Stimulated activated CD4-positive, alpha-beta T cell treated with anti-CD3 and anti-CD28 coated beads, Interleukin-12 subunit alpha, Interleukin-12 subunit beta, amount 100 ng/mL, for 4 hours (primary cell): ENCODE measurements at places on chromosomes 5 and 9.
A peak's percentile ranks its signal among the peaks of the same experiment; 100 is the strongest.

- DNase-seq = no peak
Observed at GRCh38 chr5:15013654-15014463, 142.3 kb upstream of the ANKH start.

DNA sequence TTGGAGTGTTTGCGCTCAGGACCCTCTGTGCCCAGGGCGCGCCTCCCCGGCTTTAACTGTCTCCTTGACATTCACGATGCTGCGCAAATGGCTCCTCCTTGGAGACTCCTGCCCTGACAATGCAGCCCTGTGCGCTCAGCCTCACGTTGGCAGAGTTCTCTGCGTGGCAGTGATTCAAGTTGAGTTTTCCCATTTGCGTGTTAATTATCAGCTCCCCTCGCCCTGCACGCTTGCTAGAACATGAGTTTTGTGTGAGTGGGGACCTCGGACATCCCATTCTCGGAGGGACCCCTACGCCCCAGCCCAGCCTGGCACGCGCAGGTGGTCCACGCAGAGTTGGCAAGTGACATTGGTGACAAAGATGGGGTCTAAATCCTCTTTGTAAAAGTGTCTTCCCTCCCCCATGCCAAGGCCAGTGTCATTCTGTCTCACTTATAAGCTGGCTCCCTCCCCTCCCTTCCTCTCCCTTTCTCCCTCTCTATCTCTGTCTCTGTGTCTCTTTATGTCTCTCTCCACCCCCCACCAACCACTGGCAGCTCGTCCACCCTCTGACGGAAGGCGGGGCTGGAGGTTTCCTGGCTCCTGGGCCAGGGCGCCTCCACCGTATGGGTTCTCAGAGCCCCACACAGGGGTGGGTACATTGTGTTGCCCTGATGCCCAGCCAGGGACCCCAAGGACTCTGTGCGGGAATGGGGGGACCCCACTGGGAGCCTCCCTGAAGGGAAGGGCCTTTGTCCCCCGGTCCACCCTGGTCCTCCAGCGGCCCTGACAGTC lies 169.3 kb downstream of the OLFM1 start:
- DNase-seq = no peak

GRCh38 chr9:107286057-107286456 lies 3.0 kb downstream of the RAD23B start:
- DNase-seq = no peak

GRCh38 chr9:84123648-84124406 lies 143.2 kb downstream of the RMI1 start:
- DNase-seq = no peak

DNA sequence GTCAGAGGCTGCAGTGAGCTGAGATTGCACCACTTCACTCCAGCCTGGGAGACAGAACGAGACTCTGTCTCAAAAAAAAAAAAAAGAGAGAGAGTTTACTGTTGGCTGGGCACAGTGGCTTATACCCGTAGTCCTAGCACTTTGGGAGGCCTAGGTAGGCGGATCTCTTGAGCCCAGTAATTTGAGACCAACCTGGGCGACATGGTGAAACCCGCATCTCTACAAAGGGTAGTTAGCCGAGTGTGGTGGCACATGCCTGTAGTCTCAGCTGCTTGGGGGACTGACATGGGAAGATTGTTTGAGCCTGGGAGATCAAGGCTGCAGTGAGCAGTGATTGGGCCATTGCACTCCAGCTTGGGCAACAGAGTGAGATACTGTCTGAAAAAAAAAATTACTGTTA lies 12.6 kb downstream of the HABP4 start:
- no peak for DNase-seq

DNA sequence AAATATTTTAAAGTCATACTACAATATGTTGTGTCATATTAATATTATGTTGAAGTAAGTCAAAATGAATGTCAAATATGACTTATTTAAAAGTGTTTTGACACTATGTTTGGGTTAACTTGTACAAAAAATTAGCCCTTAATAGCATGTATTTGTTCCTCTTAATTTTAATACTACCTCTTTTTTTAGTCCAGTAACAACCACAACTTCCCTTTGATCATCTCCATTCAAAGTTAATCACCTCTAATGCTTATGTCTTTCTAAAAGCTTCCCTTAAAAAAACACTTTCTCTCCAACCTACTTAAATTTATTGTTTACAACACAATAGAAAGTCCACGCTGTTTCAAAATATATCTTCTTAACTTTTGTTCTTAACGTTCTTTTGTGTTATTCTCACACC lies 9.6 kb downstream of the SLCO4C1 start:
- DNase-seq = no peak

DNA sequence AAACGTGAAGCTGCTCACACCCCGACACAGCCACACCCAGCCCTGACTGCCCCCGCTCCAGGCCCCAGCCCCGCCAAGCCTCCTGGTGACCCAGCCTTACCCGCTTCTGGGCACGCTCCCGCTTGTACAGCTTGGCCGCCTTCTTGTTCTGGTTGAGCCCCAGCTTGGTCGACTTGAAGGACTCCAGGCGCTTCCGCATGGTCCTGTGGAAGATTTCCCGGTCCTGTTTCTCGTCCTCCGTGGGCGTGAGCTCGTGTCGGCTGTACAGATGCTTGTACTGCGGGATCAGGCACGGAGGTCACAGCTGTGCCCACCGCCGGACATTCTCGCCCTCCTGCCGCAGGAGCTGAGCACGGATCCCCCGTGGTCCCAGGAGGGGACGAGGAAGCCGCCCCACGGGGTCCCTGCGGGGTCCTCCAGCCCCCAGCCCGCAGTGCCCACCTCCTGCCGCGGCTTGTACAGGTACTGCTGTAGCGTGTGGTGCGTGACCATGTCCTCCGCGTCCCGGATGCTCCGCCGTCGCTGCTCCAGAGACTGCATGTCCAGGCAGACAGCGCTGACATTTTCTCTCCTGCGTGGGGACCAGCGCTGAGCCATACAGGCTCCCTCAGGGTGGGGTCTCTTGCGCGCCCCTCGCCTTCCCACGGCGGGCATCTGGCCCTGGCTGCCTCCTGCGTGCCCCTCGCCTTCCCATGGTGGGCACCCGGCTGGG lies 33.3 kb downstream of the EXOC3 start:
- DNase-seq = no peak

DNA sequence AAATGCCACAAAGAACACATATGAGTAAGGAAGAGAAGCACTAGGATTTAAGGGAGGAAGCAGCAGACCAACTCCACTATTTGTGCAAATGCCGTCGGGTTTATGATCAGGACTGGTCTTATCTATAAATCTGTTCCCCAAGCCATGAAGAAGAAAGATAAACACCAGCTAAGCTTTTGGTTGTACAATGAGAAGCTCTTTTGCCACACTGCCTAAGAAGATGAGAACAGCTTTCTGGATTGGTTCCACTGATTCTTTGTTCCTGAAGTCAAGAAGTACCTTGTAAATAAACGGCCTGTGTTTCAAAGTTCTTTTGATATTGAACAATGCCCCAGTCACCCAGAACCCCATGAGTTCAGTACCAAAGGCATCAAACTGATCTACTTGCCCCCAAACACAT lies 93.9 kb downstream of the RFX3 start:
- DNase-seq = no peak

DNA sequence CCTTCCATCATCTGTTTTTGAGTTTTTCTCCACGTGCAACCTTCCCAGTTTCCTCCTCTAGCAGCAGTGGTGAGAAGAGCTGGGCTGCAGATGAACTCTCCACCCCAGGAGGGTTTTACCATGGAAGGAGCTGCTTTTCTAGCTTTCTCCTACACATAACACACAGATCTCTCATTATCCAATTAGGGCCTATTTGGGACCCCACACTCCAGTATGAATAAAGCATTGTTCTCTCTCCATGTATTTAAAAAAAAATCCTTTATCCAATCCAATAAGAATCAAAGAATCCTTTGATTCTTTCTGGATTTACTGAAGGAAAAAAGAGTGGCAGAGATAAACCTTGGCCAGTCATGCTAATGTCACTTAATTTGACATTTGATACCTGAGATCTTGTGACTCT lies 31.6 kb upstream of the NAA35 start:
- no peak for DNase-seq

GRCh38 chr5:25850581-25850980 lies 1187.8 kb downstream of the CDH9 start:
- no peak for DNase-seq

GRCh38 chr9:137150617-137151457 lies 11.9 kb downstream of the GRIN1 start:
- peak; percentile 49 for DNase-seq

- DNase-seq = no peak
Observed at GRCh38 chr9:97911528-97911927, 10.8 kb downstream of the TRMO start.

GRCh38 chr9:18994263-18994916 lies 38.6 kb downstream of the SAXO1 start:
- DNase-seq = no peak

DNA sequence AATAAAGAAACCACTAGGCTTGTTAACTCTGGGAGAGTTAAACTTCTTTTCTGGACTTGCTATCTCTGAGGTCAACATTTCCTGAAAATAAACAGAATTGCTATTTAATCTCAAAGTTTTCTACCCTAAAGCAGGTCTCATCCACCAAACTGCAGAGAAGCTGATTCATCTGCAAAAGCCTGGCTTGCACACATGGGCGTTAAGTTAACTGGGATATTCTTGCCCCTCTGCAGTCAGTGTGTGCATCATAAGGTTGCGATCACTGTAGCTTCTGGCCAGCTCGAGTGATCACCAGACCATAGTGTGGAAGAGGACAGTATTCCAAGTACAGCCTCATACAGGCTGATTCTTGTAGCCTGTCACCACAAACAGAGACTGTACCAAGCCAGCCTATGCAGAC lies 99.2 kb downstream of the SPOCK1 start:
- DNase-seq = no peak

- no peak for DNase-seq
Observed at GRCh38 chr5:82975396-82975795, 101.8 kb downstream of the TMEM167A start.

DNA sequence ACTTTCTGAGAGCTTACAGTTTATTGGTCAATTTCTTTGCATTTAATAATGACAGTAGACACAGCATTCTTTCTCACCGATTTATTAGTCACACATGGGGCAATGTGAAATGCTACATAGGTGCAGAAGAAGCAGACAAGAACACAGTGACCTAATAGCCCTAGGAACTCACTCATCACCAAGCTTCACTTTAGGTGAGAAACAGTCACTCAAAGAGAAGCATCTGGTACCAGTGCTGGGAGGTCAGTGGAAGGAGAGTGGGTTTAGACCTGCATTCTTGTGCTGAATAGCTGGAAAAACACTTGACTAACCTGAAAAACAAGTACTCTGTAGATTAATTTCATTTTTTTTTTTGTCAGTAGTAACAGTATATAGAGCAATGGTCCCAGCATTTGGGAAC lies 179.6 kb downstream of the GRIA1 start:
- DNase-seq = no peak

GRCh38 chr9:125881042-125881441 lies 133.9 kb downstream of the PBX3 start:
- DNase-seq = no peak

DNA sequence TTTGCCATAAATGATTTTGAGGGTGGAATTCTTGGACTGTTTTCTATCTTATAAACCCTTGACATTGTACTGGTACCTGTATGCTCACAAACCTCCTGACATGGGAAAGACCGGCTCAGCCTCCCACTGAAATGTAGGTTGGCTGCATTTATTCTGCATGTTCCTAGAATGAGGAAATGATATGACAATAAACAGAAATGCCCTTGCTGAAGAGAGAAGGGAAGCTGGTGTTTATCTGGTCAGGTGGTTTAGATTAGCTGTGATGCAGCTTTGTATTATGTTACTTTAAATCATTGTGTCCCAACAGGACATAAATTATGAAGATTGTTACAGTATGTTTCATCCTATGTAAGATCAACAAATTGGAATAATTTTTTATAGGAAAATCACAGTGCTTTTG lies 23.1 kb upstream of the CATSPER3 start:
- no peak for DNase-seq

DNA sequence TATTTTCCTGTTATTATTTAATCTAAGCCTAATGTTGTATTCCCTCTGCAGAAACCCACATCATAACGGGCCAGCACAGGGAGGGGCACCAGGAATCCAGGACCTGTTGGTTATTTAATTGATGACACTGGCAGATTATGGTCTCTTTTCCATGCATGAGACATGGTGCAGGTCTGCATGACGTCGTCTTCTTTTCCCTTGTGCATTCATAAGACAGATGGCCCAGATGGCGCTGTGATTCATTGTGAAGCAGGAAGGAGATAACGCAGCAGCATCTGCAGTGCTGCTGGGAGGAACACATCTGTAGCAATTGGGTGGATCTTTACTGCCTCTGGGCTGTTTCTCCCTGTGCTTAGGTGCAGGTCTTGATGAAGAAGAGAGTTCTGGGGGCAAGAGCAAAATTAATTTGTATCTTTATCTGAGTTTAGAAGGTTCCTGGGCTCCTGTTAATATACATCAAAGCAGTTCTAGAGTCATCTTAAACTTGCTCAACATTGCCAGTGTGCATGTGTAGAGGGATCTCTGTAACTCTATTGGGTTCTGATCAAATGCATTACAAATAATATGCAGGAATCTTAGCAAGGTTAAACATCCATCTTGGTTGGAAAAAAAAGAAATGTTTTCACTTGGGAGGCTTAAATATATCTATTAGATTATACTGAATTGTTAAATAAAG lies 176.1 kb downstream of the PCSK1 start:
- DNase-seq = no peak

- DNase-seq = no peak
Observed at GRCh38 chr5:140821375-140822280, at the start of gene PCDHA5. PCDHA5 (plus strand) TSS chr5:140821613.

GRCh38 chr9:25917731-25918362 lies 239.6 kb upstream of the TUSC1 start:
- DNase-seq = no peak

DNA sequence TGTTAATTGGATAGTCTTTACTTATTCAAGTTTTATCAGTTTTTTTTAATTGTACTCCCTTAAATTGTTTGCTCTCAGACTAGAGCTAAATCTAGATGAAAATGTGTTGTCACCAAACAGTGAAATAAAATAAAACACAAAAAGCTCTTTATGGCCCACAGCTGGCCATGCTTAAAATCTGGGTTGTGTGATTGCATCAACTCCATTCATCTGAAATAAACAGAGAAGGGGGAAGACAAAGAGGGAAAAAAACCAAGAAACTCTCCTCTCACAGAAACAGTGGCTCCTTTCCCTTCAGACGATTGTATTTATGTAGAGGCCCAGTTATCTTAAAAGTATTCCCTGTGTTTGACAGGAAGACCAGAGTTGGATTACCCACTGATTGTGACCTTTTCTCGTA lies 422.4 kb downstream of the IRX1 start:
- DNase-seq = no peak
